Left lung (tissue), 14 donors: ENCODE measurements at places on chromosomes 2 and 18. TPM values are rescaled to one million over a fixed set of nuclear protein-coding genes. Genes with fewer than 3 reads are reported as not detected.
A peak's percentile ranks its signal among the peaks of the same experiment; 100 is the strongest.

DNA sequence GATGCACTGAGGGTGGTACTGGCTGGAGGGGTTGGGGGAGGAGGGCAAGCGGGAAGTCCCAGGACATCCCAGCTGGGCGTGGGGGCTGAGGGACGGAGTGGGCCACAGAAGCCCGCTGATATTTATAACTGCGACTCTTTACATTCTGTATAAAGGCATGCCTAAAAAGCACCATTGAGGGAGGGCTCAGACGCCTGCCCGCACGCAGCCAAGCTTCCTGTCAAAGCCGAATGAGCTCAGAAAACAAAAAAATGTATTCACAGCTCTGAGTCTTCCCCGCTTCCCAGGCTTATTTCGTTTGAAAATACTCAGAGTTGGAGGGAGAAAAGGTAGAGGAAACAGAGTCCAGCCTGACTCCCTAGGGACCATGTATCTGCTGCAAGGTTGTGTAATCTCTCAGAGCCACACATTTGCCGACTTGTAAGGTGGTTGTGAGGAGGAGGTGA lies 170.1 kb upstream of the HAAO start:
- no peak overlapping the region for H3K4me3 ChIP-seq
- peaks cover 5% of the 10 kb centered on the region for H3K27me3 ChIP-seq
- no peak overlapping the region for H3K27ac ChIP-seq
- peaks cover 28% of the 10 kb centered on the region for H3K4me1 ChIP-seq
- H3K36me3 ChIP-seq, result no peaks in the 10 kb centered on the region

GRCh38 chr2:70145144-70145490 lies 45.7 kb downstream of the C2orf42 start:
- peaks cover 10% of the 10 kb centered on the region for H3K4me1 ChIP-seq
- DNase-seq, result no peak
- H3K27me3 ChIP-seq, result no peaks in the 10 kb centered on the region
- H3K4me3 ChIP-seq, result no peak overlapping the region

The CFAP65 gene
- polyA plus RNA-seq, result 1.0 TPM

The KIF5C gene
- polyA plus RNA-seq, result 23.2 TPM

The PDCD1 gene
- polyA plus RNA-seq, result 0.20 TPM

DNA sequence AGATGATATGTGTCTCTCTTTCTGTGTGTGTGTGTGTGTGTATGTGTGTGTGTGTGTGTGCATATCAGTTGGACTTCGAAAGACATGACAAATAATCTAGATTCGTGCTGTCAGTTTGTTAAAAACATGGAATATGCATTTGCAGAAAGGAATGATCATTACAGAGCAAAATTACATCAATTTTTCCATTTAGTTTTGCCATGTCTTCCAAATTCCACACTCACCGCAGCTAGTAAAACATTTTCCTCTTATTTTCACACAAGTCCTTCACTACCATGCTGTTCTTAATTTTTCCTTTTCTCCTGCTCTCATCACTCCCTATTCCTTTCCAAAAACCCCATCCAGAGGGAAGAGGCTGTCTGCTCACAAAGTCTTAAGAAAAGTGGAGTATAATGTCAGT lies 1191.4 kb upstream of the SLC39A10 start:
- H3K4me1 ChIP-seq, result no peaks in the 10 kb centered on the region
- no peak overlapping the region for H3K4me3 ChIP-seq
- no peaks in the 10 kb centered on the region for H3K27me3 ChIP-seq
- no peaks in the 10 kb centered on the region for H3K36me3 ChIP-seq
- H3K27ac ChIP-seq, result no peak overlapping the region

GRCh38 chr18:9029131-9029530 lies 73.4 kb upstream of the NDUFV2 start:
- H3K27ac ChIP-seq, result no peak overlapping the region
- no peaks in the 10 kb centered on the region for H3K36me3 ChIP-seq
- no peak overlapping the region for H3K4me3 ChIP-seq
- H3K27me3 ChIP-seq, result no peaks in the 10 kb centered on the region

GRCh38 chr2:2933426-2933825 lies 444.2 kb downstream of the EIPR1 start:
- no peaks in the 10 kb centered on the region for H3K27me3 ChIP-seq
- DNase-seq, result no peak
- no peak overlapping the region for H3K4me3 ChIP-seq
- no peaks in the 10 kb centered on the region for H3K4me1 ChIP-seq

GRCh38 chr18:36454848-36455458 lies 157.4 kb downstream of the FHOD3 start:
- no peaks in the 10 kb centered on the region for H3K27me3 ChIP-seq
- H3K4me3 ChIP-seq, result no peak overlapping the region
- no peaks in the 10 kb centered on the region for H3K36me3 ChIP-seq
- H3K4me1 ChIP-seq, result no peaks in the 10 kb centered on the region

DNA sequence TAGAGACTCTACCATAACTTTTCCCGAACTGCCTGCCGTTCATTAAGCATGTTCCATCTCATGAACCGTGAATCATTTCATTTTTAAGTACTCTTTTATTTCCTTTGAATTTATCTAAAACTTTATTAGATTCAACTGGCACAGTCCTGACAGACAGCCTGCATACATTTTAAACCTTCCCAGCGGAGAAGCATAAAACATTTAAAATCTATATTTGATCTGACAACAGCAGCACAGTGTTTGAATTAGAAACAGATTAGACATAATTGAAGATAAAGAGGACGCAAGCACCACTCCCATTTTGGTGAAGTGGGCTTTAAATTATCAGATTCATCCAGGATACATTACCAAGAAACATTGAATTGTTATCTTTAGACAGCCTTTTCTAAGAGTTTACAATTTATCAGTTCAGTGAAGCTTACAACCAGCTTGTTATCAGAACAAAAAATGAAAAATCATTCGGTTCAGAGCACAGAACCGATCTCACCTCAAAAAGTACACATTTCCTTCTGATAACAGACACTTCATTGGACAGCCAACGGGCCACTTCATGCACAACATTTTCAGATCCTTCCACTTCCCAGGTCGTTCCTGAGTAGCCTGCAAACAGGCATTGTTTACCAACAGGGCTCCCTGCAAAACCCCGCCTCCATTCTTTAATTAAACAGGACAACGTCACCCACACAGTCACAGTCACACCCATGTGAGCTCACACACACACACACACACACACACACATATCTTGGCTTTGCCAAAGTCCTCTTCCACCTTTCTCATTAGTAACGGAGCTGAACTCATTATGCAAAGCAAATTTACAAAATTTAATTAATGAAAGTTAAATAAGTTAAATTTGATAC lies 171.2 kb downstream of the SP3 start:
- no peak for DNase-seq
- no peak overlapping the region for H3K27ac ChIP-seq
- H3K27me3 ChIP-seq, result no peaks in the 10 kb centered on the region
- no peaks in the 10 kb centered on the region for H3K4me1 ChIP-seq

DNA sequence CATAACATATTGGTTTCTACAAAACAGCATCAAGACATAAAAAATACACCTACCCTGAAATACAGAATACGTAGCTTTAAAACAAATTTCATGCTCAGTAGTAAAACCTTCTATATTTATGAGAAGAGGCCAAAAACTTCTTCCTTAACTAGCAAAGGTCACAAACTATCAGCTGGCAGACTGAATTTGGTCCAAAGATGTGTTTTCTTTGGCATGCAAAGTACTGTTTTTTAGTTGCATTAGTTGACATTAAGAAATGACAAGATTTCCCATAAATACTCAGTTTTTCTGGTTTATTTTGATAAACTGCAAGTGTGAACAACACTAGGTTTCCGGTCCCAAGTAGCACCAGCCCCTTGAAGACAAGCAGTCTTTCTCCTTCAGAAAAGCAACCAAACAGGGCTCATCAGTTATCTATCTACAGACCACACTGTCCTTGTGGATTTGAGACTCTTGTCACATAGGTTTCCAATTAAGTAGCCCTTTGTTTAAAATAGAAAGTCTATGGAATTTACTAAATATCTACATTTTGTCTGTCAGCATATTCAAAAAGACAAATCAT lies 35.6 kb downstream of the SLC25A12 start:
- H3K4me3 ChIP-seq, result no peak overlapping the region
- no peaks in the 10 kb centered on the region for H3K4me1 ChIP-seq
- no peaks in the 10 kb centered on the region for H3K27me3 ChIP-seq
- no peak overlapping the region for H3K27ac ChIP-seq
- H3K36me3 ChIP-seq, result peaks cover 6% of the 10 kb centered on the region

GRCh38 chr2:47456851-47457250 lies 53.9 kb downstream of the MSH2 start:
- H3K27ac ChIP-seq, result no peak overlapping the region
- no peaks in the 10 kb centered on the region for H3K36me3 ChIP-seq
- no peaks in the 10 kb centered on the region for H3K27me3 ChIP-seq
- DNase-seq, result no peak

The FOXI3 gene
- 0.07 TPM for polyA plus RNA-seq

DNA sequence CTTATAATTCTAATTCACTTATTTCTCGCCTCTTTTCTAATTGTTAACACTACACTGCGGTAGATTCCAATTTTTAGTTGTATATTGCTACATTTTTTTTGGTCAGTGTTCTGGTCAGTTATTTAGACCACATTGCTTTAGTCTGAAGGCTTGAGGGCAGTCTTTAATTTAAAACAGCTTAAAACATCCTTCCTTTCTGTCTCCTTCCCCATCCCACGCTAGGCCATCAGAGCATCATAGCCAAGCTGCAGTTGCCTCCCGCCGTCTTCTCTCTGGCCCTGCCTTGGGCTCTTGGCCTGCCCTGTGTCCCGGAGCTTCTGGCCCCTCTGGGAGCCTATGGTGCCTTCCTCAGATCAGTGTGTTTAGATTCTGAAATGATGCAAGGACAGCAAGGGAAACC lies 52.6 kb upstream of the GLI2 start:
- H3K36me3 ChIP-seq, result no peaks in the 10 kb centered on the region
- no peak overlapping the region for H3K4me3 ChIP-seq
- no peak overlapping the region for H3K27ac ChIP-seq

DNA sequence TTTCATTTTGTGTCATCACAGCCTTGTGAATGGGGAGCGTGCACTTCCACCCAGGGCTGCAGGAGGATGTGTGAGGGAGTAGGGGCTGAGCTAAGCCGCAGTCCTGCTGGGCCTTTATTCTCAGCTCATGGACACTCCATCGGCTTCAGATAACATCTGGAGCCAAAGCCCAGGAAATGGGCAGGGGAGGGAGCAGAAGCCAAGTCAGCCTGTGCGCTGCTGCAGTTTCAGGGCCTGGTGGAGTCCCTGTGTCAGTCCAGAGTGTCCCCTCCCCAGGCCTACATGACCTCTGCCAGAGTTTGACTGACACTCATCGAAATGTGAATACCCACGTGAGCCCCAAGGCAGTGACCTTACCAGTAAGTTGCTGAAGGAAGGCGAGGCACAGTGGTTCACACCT lies 242.2 kb downstream of the LOXHD1 start:
- peaks cover 14% of the 10 kb centered on the region for H3K4me1 ChIP-seq
- no peaks in the 10 kb centered on the region for H3K27me3 ChIP-seq
- H3K4me3 ChIP-seq, result no peak overlapping the region
- H3K27ac ChIP-seq, result no peak overlapping the region
- DNase-seq, result no peak

GRCh38 chr2:72431737-72432136 lies 284.1 kb upstream of the CYP26B1 start:
- H3K36me3 ChIP-seq, result no peaks in the 10 kb centered on the region
- DNase-seq, result no peak
- no peak overlapping the region for H3K4me3 ChIP-seq
- H3K4me1 ChIP-seq, result no peaks in the 10 kb centered on the region
- no peak overlapping the region for H3K27ac ChIP-seq

The GALNT5 gene
- 7.4 TPM for polyA plus RNA-seq

DNA sequence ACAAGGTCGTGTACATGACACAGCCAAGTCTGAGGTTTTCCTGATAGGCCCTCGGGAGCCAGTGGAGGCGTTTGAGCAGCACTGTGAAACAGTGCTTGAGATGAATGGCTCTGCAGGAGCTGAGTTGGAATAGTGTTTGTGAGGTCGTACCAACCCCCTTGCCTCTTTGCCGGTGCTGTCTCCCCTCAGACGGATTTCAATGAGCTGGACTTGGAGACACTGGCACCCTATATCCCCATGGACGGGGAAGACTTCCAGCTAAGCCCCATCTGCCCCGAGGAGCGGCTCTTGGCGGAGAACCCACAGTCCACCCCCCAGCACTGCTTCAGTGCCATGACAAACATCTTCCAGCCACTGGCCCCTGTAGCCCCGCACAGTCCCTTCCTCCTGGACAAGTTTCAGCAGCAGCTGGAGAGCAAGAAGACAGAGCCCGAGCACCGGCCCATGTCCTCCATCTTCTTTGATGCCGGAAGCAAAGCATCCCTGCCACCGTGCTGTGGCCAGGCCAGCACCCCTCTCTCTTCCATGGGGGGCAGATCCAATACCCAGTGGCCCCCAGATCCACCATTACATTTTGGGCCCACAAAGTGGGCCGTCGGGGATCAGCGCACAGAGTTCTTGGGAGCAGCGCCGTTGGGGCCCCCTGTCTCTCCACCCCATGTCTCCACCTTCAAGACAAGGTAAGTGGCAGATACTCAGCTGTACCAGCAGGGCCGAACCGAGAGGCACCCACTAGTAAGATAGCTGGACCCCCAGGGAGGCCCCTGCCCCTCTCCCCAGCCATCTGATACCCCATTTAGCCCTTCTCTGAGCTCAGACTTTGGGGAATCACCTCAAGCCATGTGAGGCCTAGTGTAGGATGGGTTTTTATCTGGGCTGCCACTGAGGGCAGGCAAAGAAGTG lies 83.1 kb downstream of the EPAS1 start:
- H3K27ac ChIP-seq, result no peak overlapping the region
- H3K27me3 ChIP-seq, result no peaks in the 10 kb centered on the region
- peaks cover 10% of the 10 kb centered on the region for H3K4me1 ChIP-seq
- DNase-seq, result no peak
- no peaks in the 10 kb centered on the region for H3K36me3 ChIP-seq

The SLC40A1 gene
- 215 TPM for polyA plus RNA-seq

DNA sequence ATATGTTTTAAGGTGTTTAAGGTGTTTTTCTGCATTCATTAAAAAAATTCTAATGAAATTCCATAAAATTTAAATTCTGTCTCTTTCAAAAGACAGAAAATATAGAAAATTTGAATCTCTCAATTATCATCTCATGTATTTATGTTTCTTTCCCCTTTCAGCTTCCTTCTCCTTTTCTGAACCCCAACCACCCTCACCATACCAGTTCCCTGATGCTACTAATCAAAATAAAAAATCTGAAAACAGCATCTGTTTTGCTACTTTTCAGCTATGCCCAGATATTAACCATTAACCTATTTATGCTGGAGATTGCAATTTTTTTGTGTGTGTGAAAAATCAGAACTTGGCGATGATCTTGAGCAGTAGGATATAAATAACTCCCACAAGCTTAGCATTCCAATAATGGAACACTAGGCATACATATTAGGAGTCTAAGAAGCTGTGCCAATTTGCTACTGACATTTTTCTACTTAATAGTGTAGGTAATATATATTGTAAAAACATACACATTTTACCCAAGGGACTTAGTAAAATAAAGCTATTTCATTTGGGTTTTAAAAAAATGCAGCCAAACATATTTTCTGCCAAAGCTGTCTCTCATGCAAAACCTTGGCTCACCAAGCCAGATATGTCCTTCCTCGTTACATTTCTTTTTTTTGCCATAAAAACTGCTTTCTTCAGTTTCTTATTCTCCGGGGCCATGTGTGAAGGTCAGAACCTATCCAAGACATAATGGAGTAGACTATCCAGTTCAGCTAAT lies 32.6 kb upstream of the AGPS start:
- H3K36me3 ChIP-seq, result no peaks in the 10 kb centered on the region
- H3K27ac ChIP-seq, result no peak overlapping the region
- H3K27me3 ChIP-seq, result no peaks in the 10 kb centered on the region
- no peak for DNase-seq
- H3K4me1 ChIP-seq, result no peaks in the 10 kb centered on the region

- H3K27ac ChIP-seq, result no peak within 1 kb of the TSS
- DNase-seq, result peak; percentile 75
- no peaks in the 10 kb centered on the region for H3K27me3 ChIP-seq
- no peaks in the 10 kb centered on the region for H3K4me1 ChIP-seq
- peak within 1 kb of the TSS; percentile 41 for H3K4me3 ChIP-seq
These were observed at the start of gene CSRNP3 for GRCh38 chr2:165469417-165469816. TSS of gene CSRNP3 (plus strand) at chr2:165469698. CDS start at chr2:165595066, 125,368 bp downstream.
